ENCODE measurements at places on chromosomes 16 and 17. TPM values are rescaled to one million over a fixed set of nuclear protein-coding genes. Genes with fewer than 3 reads are reported as not detected.

Gene RUNDC3A
- 0.15 TPM for total RNA-seq

Gene KRTAP9-4
- total RNA-seq: not detected

Gene NOXO1
- total RNA-seq: 0.31 TPM

Gene CDH5
- total RNA-seq: 0.31 TPM

Gene NOG
- total RNA-seq: not detected

Gene COL1A1
- 10.0 TPM for total RNA-seq

Gene FKBP10
- 64.0 TPM for total RNA-seq

Gene GAST
- total RNA-seq: not detected

Gene PDILT
- total RNA-seq: not detected

Gene ITFG1
- 53.3 TPM for total RNA-seq

Gene BANP
- 51.7 TPM for total RNA-seq

Gene TAC4
- total RNA-seq: not detected

Gene SHISA9
- 1.5 TPM for total RNA-seq

Gene BRIP1
- 18.4 TPM for total RNA-seq

Gene ASPHD1
- total RNA-seq: 2.5 TPM

Gene ASGR2
- total RNA-seq: not detected

Gene KRTAP4-9
- total RNA-seq: not detected

Gene EVI2A
- 16.5 TPM for total RNA-seq

Gene KLHL10
- total RNA-seq: not detected

Gene MPV17L
- total RNA-seq: 0.73 TPM

Gene SSTR5
- total RNA-seq: not detected

Gene C16orf89
- total RNA-seq: not detected

Gene TMEM114
- total RNA-seq: not detected

Measured in melanocyte of skin (primary cell).